Umbilical cord (tissue), 2 donors: ENCODE measurements at places on chromosomes 7 and 10. TPM values are rescaled to one million over a fixed set of nuclear protein-coding genes. Genes with fewer than 3 reads are reported as not detected.

Gene SEMA3D
- total RNA-seq = 43.1 TPM

Gene IKZF1
- 40.9 TPM for total RNA-seq

Gene C10orf105
- 0.48 TPM for total RNA-seq

Gene TYW1B
- total RNA-seq = 4.3 TPM

Gene KIF11
- 4.1 TPM for total RNA-seq

Gene COL28A1
- not detected for total RNA-seq

Gene ORAI2
- total RNA-seq = 3.6 TPM

Gene RNF148
- 0.48 TPM for total RNA-seq

Gene FAM237B
- 1.7 TPM for total RNA-seq

Gene C7orf57
- 1.2 TPM for total RNA-seq

Gene PPP1R3C
- total RNA-seq = 189 TPM

Gene CALML3
- not detected for total RNA-seq

Gene SRPK2
- 59.7 TPM for total RNA-seq

Gene ECD
- 26.5 TPM for total RNA-seq

Gene SH2B2
- total RNA-seq = 0.96 TPM

Gene ABCB1
- total RNA-seq = 8.7 TPM

Gene CCDC6
- total RNA-seq = 35.4 TPM

Gene PDE1C
- total RNA-seq = 25.8 TPM

Gene RBP4
- 6.5 TPM for total RNA-seq

Gene RFC2
- total RNA-seq = 29.1 TPM

Gene PEX1
- 57.3 TPM for total RNA-seq

Gene SAP25
- not detected for total RNA-seq

Gene NXPH1
- not detected for total RNA-seq

Gene SFTPA1
- 0.48 TPM for total RNA-seq

Gene TUBAL3
- not detected for total RNA-seq

Gene PDZD7
- 0.48 TPM for total RNA-seq

Gene RAB19
- not detected for total RNA-seq

Gene MACC1
- total RNA-seq = 3.1 TPM

Gene HTR7
- 6.0 TPM for total RNA-seq

Gene CYP3A4
- 0.72 TPM for total RNA-seq

Gene DNAJB12
- total RNA-seq = 23.1 TPM

Gene FANK1
- total RNA-seq = 4.3 TPM

Gene PIK3CG
- total RNA-seq = 10.6 TPM

Gene FBXL13
- total RNA-seq = 5.3 TPM

Gene ANKRD61
- not detected for total RNA-seq

Gene CD36
- total RNA-seq = 34.4 TPM

Gene HABP2
- total RNA-seq = 0.24 TPM

Gene PTPRN2
- 0.72 TPM for total RNA-seq

Gene STEAP1
- 3.9 TPM for total RNA-seq

Gene SAMD9L
- total RNA-seq = 20.0 TPM

Gene HOXA11
- 6.3 TPM for total RNA-seq

Gene OTUD1
- total RNA-seq = 35.9 TPM

Gene TMEM273
- 1.4 TPM for total RNA-seq

Gene STEAP4
- 9.4 TPM for total RNA-seq

Gene AGR2
- 18.3 TPM for total RNA-seq

Gene TDRD1
- total RNA-seq = 0.24 TPM

Gene MEIG1
- not detected for total RNA-seq

Gene ZMIZ2
- 12.8 TPM for total RNA-seq

Gene THSD7A
- 7.0 TPM for total RNA-seq

Gene CACUL1
- total RNA-seq = 38.8 TPM

Gene SP4
- 10.8 TPM for total RNA-seq

Gene PPP1R17
- 0.96 TPM for total RNA-seq

Gene NUTM2B
- 2.2 TPM for total RNA-seq
